ENCODE measurements at places on chromosomes 1 and 21.

DNA sequence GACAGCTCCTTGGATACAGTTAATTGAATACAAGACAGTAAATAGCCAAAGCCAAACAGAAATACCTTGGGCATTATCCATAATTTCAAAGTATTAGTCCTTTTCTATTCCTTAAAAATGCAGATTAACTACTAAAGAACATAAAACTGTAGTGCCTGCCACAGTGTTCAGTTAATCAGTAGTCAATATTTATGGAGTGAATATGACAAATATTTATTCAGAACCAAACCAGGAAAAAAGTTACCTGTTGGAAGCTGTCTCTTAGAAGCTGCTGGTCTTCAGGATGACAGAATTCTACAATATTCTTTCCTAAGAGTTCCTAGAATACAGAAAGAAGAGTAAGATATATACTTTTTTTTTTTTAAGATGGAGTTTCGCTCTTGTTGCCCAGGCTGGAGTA is 18.2 kb upstream of the CTSK start:
- no peak for DNase-seq

- no peak for DNase-seq
Measured at GRCh38 chr1:1536019-1536937, 4.1 kb downstream of the TMEM240 start.

DNA sequence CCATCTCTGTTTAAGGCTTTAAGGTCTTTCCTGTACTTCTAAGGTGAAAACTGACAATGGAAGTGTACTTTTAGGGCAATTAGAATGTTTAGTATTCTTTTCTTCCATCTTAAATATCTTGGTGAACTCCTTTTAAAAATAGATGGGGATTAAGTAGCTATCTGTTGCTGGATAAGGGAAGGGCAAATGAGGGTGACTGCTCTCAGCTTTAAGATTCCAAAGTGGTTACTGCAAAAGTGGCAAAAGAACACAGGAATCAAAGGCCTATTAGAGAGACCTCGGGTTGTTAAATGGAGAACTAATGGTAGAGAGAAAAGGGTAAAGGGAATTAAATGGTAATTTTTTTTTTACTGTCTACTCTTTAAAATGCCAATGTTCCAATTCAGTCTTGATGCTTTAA is 774.1 kb upstream of the B3GALT2 start:
- DNase-seq = no peak

GRCh38 chr1:97853221-97853620 is 67.6 kb downstream of the DPYD start:
- DNase-seq = no peak

- no peak for DNase-seq
Measured at GRCh38 chr1:156078728-156079127, 3.5 kb downstream of the MEX3A start.

GRCh38 chr1:17301767-17302166 is 6.2 kb upstream of the PADI4 start:
- no peak for DNase-seq

DNA sequence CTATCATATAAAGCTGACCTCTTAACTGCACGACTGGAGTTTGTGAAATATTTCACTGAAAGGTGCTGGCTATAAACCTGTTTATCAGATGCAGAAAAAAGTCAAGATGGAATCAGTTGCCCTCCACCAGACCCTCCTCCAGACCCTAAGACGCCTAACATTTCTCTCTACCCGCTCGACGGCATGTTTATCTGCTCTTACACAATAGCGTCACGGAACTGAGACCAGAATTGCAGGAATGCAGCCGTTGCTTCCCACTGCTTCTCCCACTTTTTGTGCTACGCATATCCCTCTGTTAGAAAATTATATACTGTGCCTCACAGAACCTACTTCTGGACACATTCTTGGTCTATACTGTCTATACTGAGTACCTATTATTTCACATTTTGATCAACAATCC is 28.2 kb upstream of the FAM131C start:
- no peak for DNase-seq

GRCh38 chr1:67239738-67240137 is 67.9 kb upstream of the IL12RB2 start:
- DNase-seq = no peak

GRCh38 chr1:155026588-155026987 is 7.0 kb downstream of the DCST2 start:
- peak; percentile 85 for DNase-seq

- no peak for DNase-seq
Measured at GRCh38 chr1:112267929-112268328, 128.1 kb upstream of the CTTNBP2NL start.

- DNase-seq = no peak
Measured at GRCh38 chr1:200346700-200347099, 63.1 kb downstream of the ZNF281 start.

DNA sequence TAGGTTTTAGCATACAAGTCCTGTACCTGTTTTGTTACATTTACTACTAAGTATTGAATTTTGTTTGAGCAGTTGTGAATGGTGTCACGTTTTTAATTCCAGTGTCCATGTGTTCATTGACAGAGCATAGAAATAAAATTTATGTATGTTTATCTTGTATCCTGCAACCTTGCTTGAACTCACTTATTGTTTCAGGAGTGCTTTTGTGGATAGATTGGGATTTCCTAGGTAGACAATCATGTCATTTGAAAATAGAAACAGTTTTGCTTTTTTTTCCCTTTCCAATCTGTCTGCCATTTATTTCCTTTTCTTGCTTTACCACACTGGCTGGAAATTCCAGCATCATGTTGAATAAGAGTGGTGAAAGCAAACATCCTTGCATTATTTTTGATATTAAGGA is 15.0 kb upstream of the ABCG1 start:
- DNase-seq = no peak

- peak; percentile 46 for DNase-seq
Measured at GRCh38 chr1:26357121-26357602, 3.2 kb upstream of the CRYBG2 start.

DNA sequence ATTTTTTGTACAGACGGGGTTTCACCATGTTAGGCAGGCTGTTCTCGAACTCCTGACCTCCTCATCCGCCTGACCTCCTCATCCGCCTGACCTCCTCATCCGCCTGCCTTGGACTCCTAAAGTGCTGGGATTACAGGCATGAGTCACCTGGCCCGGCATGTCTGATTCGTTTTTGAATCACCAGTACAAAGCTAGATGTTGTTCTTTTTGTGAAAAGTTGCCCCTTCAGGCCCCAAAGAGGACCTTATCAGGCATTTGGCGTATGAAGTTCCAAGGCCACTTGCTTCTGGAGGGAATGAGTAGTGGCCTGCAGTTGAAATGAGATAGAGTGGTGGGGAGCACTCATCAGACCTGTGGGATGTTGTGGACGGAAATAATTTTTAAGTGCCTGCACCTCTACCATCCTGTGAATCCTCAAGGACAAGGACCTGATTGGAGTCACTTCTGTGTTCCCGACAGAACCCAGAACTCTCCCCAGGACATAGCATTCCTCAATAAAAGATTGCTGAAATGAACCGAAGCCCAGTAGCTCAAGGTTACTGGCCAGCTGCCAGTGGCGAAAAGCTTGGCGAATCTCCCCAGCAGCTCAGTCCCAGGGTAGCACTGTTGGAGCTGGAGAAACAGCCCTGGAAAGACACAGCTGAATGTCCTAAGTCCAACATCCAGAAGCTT is 50.1 kb downstream of the NDUFS5 start:
- DNase-seq = peak; percentile 48

DNA sequence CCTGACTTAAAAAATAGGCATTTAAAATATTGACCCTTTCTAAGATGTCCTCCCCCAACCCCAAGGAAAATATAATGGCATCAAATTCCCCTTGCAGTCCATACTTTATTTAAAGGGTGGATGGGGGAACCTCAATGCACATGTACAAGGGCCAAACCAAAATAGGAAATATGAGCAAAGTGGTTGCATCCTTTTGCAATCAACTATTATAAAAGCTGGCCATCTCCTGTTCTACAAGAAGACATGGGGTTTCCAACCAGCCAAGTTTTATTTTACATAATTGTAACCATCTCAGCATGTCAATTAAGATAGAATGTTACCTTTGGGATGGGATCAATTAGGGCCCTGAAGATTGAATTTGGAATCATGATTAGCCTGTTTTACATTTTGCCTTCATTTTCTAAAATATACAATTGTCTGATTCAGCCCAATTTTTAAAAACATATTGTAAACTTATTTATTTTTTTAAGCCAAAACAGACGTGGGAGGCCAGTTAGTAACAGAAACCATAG is 146.7 kb upstream of the NFIA start:
- no peak for DNase-seq

DNA sequence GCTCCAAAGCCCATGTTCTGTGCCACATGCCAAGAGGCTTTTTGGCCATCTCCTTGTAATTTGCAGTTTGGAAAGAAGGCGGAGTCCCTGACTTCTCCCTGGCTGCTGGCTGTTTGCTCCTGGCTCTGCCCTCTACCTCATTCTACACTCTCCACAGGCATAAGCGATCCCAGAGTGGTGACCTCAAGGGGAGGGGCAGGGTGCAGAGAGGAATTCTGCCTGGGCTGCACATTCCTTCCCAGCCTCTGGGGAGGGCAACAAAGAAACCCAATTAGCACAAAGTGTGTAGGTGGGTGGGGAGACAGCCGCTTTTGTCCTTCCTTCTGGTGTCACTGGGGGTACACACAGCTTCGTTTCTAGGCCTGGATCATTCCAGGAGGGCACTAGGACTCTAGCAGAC is 95.3 kb downstream of the HIVEP3 start:
- peak; percentile 39 for DNase-seq

- DNase-seq = no peak
Measured at GRCh38 chr1:99623554-99623953, 22.4 kb upstream of the PALMD start.

GRCh38 chr21:27569091-27569490 is 602.2 kb upstream of the ADAMTS5 start:
- peak; percentile 32 for DNase-seq

DNA sequence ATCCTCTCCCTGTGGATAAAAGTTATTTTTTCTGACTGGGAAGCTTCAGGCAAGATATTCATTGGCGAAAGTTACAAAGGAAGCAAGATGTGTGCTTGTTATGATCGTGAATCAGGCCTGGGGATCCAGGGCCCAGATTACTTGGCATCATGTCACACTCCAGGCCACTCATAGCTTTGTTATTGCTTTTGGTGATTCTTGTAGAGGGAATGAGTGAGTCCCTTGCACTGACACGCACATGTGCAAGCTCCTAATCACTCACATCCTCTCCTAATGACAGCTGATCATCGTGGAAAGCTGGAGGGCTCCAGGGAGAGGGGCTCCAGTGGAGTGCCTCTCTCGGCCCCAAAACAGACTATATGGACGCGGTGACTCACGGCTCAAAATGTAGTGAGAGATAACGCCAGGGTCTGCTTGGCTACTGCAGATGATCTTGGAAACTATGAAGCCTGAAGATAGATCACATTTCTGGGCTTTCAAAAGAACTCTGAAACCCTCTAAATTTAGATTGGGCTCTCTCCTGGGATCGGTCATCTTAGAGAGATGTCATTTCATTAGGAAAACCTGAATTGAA is 481.1 kb upstream of the USP24 start:
- DNase-seq = peak; percentile 37

DNA sequence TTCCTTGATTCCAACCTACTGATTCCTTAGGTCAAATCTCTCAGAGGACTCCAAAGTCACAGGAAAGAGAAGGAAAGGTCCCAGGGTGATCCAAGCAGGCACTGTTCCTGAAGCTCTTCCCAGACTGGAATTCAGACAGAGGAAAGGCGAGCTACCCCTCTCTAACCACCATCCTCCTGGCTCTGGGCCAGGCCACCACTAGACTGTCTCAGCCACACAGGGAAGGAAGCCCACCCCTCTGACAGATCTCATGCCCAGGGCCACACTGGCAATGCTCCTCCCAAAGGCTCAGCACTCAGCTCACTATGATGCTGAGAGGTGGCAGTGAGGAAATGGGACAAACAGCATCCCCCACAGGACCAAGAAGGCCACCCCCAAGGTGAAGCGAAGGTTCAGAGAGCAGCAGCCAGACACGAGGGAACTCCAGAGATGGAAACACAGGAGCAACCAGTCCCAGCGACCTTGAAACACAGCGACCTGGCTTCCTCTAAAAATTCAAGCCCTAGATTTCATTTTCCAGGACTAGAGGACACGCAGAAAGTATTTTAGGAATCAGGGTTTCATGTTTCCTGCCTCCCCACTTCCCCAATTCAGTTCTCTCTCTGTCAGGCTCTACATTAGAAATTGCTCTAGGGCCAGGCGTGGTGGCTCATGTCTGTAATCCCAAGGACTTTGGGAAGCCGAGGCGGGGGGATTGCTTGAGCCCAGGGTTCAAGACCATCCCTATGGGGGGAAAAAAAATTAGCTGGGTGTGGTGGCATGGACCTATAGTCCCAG is 18.8 kb downstream of the PIK3C2B start:
- DNase-seq = no peak

- DNase-seq = no peak
Measured at GRCh38 chr21:20856926-20857325, 141.3 kb upstream of the NCAM2 start.

DNA sequence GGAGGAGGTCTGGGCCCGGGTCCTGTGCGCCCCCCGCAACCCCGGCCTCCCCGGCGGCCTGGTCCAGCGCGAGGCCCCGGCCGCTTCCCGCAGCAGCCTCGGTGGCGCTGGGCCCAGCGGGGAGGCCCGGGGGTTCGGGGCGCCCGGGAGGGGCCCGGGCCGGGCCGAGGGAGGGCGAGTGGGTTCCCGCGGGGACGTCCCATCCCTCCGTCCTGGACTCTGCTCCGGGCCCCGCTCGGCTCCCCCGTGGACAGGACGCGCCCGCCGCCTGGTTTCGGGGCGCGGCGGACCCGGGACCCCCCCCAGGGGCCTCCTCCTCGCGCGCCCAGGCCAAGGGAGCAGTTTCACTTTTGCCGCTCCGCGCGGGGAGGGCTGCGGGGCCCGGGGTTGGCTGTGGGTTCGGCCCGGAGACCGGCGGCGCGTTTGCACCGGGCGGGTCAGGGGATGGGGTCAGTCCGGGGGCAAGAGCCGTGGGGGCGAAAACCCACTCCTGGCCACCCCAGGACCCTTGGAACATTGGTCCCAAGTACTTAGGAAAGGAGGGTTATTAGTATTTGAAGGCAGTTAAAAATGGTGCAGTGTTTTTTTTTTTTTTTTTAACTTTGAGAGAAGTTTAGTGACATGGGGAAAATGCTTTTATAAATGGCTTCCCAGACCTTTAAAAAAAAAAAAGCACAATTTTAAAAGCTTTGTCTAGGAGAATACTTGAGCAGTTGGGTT is 677 bp downstream of the AGPAT3 start:
- DNase-seq = peak; percentile 45

- DNase-seq = no peak
Measured at GRCh38 chr1:42333662-42334239, 1.3 kb downstream of the FOXJ3 start.

DNA sequence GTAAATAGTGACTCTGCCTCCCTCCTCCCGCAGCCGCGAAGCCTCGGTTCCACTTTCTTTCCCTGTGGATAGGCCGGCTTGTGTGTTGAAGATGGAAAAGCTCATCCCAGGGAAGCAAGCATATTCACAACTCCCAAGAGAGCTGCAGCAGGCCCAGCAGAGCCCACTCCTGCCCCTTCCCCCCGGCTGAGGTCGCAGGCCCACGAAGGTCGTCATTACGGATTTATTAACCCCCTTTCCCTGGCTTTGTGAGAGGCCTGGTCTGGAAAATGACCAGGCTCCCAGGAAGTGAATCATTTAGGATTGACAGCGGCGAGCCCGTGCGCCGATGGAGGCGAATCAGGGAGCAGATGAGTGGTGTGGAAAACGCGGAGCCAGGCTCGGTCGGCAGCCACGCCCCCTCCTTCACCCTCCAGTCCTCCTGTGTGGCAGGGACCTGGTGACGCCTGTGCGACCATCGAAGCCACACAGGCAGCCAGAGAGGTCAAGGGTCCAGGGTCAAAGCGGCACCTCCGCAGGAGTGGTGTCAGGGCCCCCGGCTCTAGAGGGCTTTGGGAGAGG is 93.4 kb downstream of the PRDM16 start:
- DNase-seq = no peak
